ENCODE measurements at places on chromosomes 7 and 10.

DNA sequence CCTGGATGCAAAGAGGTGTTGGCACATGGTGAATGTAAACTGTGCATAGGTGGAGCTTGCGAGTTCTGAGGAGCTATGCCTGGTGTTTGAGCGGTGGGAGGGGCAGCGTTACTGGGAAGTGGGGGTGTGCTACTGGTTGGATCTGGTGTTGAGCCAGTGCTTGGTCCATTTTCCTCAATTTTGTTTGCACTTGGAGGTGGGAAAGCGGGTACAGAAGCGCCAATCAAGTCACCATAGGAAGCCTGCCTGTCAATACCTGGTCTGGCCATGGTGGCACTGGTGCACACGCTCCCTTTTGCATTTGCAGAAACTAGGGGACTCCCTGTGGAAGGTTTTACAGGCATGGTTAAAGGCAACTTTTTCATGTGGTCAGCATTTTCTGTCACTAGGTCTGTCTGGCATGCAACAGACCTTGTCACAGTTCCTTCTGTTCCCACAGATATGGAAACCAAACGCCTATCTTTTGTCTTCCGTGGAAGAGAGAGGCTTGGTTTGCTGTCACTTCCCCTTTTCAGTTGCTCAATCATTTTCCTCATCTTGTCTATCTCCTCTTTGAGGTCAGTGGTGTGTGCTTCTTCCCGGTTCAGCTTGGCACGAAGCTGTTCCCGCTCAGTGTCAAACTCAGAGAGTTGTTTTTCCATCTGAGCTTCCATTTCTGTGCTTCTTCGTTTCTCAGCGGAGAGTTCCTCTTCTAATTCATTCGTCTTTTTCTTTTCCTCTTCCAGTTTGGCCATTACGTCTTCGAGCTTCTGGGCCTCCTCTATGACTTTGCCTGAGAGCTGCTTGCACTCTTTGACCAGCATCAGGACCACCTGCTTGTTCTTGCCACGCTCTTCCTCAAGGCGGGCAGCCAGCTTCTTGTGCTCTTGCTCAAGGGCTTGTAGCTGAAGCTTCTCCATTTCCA is 81.1 kb downstream of the CTTNBP2 start:
- DNase-seq, result no peak

GRCh38 chr7:36406156-36406555 is 16.5 kb downstream of the ANLN start:
- DNase-seq, result no peak

DNA sequence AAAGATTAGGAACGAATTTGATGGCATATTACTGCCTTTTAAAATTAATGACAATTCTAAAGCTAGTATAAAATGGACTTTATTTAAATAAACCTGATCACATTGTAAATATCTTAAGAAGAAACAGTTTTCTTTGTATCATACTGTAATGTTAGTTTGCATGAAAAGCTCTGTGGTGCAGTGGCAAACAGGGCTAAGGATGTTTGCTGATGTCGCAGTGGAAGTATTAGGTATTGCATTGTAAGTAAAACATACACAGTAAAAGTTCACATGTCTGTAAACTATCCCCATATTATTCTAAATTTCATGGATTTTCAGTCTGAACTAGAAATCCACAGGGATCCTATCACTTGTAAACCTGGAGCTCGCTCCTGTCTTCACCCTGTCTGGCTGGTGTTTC is 252.6 kb upstream of the ZNF32 start:
- no peak for DNase-seq

DNA sequence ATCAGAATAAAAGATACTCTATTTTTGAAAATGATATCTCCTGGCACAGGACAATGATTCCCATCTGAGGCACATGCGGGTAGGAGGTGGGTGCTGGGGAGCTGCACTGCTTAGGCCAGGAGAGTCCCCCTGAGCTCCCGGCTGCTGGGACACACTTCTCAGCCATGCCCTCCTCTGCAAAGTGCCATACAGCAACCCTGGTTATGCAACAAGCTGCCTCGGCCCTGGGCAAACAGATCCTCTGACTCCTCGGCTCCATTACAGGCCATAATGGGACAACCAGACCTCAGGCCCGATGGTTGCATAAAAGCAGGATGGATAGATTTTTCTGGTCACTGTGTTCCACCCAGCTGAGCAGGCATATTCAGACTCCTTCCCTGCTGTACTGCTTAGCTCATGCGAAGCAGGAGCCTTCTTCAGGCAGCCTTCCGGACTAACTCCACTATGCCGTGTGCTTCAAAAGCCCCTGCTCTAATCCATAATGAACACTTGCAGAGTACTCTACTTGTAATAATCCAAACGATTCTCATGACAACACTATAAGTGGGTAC is 6.5 kb upstream of the LEP start:
- no peak for DNase-seq

GRCh38 chr10:115914475-115914874 is 358.5 kb downstream of the GFRA1 start:
- no peak for DNase-seq

GRCh38 chr10:413662-414071 is 275.8 kb downstream of the DIP2C start:
- DNase-seq, result no peak
